Upper lobe of right lung (tissue), 1 donor: ENCODE measurements at places on chromosomes 13 and 19.

GRCh38 chr13:28527629-28528028 is 32.7 kb upstream of the FLT1 start:
- DNase-seq = peak; percentile 69

DNA sequence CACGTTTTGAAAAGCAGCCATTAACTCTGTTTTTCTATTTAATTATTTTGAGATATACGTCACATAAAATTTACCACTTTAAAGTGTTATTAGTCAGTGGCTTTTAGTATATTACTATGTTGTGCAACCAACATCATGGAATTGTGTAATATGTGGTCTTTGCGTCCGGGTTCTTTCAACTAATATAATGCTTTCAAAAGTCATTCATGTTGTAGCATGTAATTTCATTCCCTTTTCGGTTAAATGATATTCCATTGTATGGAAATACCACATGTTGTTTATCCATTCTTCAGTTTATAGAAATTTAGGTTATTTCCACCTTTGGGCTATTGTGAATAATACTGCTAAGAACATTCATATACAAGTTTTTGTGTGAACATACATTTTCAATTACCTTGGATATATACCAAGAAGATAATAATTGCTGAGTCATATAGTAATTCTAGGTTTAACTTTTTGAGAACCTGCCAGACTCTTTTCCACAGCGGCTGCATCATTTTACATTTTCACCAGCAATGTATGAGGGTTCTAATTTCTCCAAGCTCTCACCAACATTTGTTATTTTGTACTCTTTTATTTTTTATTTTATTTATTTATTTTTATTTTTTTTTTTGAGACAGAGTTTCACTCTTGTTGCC is 28.1 kb upstream of the CLDN10 start:
- no peak for DNase-seq

DNA sequence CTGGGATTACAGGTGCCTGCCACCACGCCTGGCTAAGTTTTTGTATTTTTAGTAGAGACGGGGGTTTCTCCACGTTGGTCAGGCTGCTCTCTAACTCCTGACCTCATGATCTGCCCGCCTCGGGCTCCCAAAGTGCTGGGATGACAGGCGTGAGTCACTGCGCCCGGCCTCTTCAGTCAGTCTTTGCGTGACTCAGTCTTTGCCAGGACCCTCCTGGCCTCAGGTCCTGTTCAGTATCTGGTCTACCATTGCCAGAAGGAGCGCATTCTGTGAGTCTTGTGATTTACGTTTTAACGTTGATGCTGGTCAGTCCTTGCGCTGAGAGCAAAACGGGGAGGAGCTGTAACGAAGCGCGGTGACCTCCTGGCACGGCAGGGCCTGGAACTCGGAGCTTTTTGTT is 7.6 kb upstream of the HMG20B start:
- no peak for DNase-seq

DNA sequence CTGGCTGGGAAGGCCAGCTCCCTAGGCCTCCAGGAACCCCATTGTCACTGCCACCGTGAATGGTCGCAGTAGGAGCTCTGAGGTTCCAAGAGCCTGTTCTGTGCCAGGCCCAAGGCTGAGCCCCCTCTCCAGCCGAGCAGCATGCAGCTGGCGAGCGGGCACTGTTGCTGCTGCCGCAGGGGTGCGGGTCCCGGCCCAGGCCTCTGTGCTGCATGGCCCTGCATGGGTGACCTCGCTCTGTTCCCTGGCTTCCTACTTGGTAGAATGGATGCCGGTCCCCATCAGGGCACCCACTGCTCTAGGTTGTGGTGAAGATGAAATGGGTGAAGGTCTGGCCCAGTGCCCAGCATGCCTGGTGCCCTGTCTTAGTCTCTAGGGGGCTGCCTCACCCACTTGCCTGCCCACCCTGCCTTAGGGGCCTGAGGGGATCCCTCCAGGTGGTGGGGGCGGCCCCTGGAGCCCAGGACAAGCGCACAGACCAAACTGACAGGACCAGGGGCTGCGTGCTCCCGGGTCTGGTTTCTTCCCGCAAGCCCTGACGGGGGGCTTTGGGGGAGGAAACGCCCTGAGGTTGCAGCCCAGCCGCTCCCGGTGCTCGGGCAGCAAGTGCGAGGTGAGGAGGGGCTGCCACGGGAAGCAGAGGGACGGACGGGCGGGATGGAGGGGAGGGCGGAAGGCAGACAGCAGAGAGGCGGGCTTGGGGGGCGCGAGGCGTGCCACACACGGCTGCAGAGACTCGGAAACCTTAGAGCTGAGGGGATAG is 8.7 kb upstream of the UQCR11 start:
- DNase-seq = no peak

- DNase-seq = no peak
Observed at GRCh38 chr19:47057328-47057727, 8.9 kb upstream of the TMEM160 start.

- no peak for DNase-seq
Observed at GRCh38 chr19:46365561-46365960, 18.7 kb downstream of the PPP5C start.

GRCh38 chr19:54282686-54283470 is 2.0 kb upstream of the LILRB2 start:
- no peak for DNase-seq

- no peak for DNase-seq
Observed at GRCh38 chr13:24141333-24141910, 19.1 kb upstream of the SPATA13 start.

DNA sequence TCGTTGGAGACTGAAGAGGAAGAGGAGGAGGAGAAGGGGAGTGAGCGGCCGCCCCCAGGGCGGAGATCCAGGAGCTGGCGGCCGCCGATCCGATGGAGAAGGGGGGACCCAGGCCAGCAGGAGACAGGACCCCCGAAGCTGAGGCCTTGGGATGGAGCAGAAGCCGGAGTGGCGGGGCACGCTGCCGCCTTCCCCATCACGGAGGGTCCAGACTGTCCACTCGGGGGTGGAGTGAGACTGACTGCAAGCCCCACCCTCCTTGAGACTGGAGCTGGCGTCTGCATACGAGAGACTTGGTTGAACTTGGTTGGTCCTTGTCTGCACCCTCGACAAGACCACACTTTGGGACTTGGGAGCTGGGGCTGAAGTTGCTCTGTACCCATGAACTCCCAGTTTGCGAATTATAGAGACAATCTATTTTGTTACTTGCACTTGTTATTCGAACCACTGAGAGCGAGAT is 1.8 kb downstream of the GADD45B start:
- no peak for DNase-seq

GRCh38 chr13:95197548-95197947 is 103.7 kb downstream of the ABCC4 start:
- DNase-seq = no peak

GRCh38 chr19:36773223-36773579 is 594 bp upstream of the ZNF850 start:
- DNase-seq = no peak

- DNase-seq = no peak
Observed at GRCh38 chr19:51025809-51026553, 435 bp downstream of the KLK11 start.

GRCh38 chr19:18475762-18476331 is 37.9 kb upstream of the ISYNA1 start:
- DNase-seq = no peak

DNA sequence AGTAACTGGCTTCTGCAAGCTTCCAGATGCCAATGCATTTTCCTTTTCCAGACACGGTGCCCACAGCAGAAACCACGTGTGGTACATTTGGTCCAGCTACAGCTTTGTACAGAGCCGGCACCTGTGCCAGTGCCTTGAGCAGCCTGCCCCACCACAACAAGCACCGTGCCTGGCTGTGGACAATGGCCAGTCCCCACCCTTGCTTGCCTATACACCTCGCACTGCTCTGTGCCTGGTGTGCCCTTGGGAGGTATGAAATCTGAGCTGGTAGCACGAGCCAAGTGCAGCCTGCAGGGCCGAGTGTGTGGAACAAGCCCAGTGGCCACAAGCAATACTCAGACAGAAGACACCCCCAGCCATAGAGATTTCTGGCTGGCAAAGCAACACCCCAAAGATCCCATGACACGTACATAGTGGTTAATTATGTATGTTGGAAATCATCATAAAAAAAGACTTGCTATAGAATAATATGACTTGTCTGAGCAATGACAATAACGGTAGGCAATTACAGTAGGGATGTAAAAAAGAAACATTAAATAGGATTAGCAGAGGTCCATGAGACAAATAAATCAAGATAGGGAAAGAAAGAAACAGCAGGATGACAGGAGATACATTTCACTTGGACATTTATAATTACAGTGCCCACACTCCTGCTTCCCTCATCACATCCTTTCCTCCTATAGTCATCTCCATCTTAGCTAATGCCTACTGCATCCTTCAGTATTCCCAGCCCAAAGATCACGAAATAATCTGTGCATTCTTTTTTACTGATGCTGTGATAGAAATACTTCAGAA is 1399.5 kb downstream of the PCDH9 start:
- no peak for DNase-seq

DNA sequence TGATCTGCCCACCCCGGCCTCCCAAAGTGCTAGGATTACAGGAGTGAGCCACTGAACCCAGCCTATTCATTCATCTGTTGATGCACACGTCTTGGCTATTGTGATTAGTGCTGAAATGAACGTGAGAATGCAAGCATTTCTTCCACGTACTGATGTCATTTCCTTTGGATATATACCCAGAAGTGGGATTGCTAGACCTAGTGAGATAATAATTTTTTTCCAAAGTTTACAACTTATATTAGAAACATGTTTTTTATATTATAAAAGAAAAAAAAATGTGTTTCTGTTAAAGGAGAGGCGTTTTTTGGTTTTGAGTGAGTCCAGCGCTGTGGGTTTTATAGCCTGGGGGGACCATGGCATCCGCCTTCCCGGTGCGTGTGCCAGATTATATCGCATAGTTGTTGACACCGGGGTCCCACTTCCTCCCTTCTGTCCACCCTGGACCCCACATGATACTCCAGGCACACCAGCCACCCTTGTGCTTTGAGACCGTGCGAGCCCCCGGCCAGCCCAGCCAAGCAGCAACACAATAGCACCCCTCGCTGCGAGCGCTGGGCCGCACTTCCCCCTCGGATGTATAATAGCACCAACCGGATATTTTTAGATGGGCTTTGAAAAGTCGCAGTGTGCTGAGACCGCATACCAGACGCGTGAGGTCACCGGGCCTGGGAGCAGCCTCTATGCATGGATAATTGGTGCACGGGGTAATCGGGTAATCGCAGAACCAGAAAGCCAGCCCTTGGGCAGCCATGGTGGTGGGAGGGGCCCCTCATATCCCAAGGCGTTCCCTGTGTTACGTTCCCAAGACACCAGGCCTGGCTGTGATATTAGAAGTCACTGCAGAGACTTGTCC is 59.6 kb downstream of the MYO9B start:
- DNase-seq = peak; percentile 93

GRCh38 chr13:30159446-30159839 is 147.9 kb downstream of the KATNAL1 start:
- no peak for DNase-seq

- no peak for DNase-seq
Observed at GRCh38 chr13:31394506-31394905, 194.7 kb downstream of the B3GLCT start.

DNA sequence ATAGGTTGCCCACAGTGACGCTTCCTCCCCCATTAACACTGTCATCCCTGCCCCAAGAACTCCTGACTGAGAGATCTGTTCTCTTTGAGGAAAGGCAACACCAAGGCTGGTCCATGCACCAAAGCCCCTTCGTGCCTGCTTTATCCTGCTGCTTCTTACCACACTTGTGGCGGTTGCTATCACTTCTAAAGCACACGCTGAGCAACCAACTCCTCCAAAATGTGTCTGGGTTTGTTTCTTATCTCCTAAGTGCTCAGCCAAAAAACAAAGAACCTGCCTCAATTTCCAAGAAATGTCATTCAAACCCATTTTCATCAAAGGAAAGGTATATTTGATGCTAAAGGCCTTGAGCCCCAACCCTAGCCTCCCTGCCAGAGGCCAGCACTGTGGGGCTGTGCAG is 14.6 kb downstream of the ATP7B start:
- no peak for DNase-seq

- DNase-seq = peak; percentile 86
Observed at GRCh38 chr19:4636151-4636717, 3.1 kb upstream of the TNFAIP8L1 start.

DNA sequence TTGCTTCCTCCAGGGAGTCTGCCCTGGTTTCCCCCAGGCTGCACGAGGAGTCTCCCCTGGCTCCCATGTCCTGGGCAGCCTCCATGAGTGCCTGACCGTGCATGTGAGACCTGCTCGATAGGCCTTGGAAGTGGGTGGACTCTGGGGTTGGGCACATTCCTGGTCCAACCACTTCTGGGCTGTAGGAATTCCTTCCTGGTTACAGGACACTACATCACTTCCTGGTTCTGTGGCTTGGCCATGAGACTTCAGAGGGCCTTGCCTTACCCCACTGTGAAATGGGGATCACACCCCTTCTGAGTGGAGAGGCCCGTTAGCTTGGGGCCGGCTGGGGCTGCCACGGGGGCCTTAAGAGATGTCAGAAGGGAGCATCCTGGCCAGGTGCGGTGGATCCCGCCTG is 4.0 kb upstream of the ZNF628 start:
- DNase-seq = no peak

GRCh38 chr13:107365466-107366215 is 797.7 kb upstream of the ARGLU1 start:
- DNase-seq = no peak

DNA sequence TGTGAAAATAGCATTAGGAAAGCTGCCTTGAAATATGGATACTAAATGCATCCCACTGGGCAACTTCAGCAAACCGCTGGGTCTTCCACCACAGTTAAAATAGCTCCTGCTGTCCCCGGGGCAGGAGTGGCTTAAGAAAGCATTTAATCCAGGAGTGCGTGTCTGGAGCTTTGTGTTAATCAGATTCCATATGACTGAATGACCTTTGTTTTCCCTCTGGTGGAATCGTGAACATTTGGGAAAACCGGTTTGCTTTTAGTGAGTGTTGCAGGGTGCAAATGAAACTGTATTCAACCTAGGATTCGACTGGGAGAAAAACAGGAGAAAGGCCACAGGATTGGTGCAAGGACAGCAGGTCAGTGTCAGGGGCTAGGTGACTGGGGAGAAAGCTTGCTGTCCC is 237.6 kb upstream of the MAB21L1 start:
- no peak for DNase-seq

DNA sequence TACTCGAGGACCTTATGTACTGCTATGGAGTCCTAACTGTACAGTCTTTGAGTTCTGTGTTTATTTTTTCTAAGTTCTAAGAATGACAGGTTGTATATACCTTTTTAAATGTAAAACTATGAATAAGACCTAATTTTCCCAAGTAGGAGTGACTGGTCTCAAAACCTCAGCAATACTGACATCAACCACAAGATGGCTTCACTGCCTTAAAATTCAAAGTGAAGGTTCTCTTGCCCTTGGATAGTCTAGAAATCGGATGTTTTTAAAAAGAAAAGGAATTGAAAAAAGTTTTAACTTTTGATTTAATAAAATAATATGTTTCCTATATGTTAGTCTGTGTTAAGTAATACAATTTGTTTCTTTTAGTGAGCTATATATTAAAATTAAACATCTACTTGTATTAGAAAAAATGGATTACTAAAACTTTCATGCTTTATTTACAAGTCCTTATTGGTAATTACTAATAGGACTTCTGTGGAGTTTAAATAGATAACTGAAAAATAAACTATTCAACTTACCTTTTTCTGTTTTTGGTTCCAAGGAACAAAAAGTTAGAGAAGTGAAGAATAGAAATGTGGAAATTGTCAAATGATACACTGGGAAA is 52.0 kb downstream of the TDRD3 start:
- DNase-seq = no peak

- no peak for DNase-seq
Observed at GRCh38 chr13:73702419-73703071, 431.7 kb downstream of the KLF12 start.
